ENCODE measurements at places on chromosomes 16 and 17. TPM values are rescaled to one million over a fixed set of nuclear protein-coding genes. Genes with fewer than 3 reads are reported as not detected.

Gene TNP2
- total RNA-seq = not detected

DNA sequence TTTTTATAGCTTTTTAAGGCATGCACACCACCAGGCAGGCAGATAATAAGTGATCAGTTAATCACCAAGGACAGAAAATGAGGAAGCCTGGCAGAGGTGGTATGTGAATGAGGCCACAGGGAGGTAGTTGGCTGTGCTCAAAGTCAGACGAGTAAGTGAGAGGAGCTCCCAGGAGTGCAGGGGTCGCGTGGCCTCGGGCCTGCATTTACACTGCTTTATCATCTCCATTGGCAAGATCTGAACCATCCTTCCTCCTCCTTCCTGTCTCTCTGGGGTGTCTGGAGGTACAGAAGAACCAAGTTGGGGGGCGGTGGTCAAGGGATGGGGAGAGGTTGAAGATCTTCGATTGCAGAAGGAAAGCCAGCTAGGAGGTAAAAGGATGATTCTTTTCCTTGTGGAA, 320.1 kb downstream of the SOX9 start:
- no peak for DNase-seq

DNA sequence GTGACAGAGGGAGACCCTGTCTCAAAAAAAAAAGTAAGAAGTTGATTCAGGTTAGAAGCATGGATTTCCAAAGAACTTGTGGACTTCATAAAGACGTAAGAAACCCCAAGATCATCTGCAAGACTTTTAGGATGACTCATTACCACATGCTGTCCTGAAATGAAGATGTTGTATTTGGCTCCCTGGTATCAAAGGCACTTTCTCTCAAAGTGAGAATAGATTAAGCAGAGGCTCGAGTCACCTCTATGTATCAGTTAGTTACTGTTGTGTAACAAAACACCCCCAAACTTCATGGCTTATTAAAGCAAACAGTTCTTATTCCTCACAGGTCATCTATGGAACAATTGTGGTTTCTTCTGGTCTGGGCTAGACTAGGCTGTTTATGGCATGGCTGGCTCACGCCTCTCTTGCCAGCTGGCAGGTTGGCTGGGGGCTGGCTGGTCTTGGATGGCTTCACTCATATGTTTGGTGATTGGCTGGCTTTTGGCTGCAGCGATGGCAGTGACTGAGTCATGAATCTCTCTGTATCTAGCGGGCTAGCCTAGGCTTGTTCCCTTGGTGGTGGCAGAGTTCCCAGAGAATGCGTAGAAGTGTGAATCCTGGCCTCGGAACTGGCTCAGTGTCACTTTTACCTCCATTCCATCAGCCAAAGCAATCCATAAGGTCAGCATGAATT, 60.4 kb upstream of the MSI2 start:
- DNase-seq = peak; percentile 36

DNA sequence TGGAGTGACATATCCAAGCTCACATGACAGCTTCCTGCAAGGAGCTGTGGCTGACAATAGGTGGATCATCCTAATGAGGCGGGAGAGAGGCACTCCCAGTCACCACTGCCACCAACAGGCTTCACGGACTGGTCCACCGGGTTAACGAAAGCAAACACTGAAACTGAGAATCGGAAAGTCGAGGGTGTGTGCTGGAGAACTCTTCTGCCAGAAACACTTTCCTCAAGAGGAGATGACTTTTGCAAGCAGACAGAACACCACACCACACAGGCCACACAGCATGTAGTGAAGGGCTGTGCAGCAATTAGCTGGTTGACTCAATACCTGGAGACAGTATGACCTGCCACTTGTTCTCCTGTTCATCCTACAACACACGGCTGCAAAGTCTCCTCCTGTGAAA, 53.0 kb upstream of the DNAJA2 start:
- DNase-seq = no peak

Gene TMEM132E
- 0.07 TPM for total RNA-seq

Measured in Caki2 (cell line).